ENCODE measurements at places on chromosomes 2 and 18. TPM values are rescaled to one million over a fixed set of nuclear protein-coding genes. Genes with fewer than 3 reads are reported as not detected.

DNA sequence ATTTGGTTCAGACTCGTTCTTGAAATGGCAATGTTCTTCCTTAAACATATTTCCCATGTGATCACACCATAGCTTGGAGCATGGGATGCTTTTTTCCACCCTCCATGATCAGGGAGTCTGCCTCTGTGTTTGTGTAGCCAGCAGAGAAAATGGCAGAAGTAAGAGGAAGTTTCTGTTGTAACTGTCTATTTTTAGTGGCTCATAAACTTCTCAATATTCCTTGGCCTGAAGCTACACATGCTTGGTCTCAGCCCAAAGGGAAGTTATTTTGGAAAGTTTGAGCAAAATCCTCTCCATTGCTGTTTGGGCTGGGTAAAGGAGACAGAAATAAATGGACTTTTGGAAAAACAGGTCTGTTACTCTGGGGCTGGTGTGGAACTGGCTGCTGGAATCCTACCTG, 33.4 kb upstream of the ITGA6 start:
- no peak overlapping the region for H3K27ac ChIP-seq
- DNase-seq, result no peak
- H3K4me3 ChIP-seq, result no peak overlapping the region
- peaks cover 22% of the 10 kb centered on the region for H3K4me1 ChIP-seq
- H3K36me3 ChIP-seq, result no peaks in the 10 kb centered on the region
- no peaks in the 10 kb centered on the region for H3K27me3 ChIP-seq

DNA sequence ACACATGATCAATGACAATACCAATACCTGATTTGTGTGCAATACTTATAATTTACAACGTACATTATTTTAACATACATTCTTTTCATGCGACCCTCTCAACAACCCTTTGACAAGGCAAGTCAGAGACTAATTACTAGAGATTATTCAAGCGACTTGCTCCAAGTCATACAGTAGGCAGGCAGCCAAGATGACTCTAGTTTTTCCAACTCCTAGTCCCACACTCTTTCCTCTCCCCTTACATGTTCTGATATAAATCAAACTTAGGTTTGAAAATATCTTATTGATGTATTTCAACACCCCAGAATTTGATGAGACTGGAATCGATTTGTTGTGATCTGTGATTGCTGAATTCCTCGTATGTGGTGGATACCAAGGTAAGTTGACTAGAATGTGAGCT, 8.0 kb upstream of the CYP27C1 start:
- H3K27ac ChIP-seq, result no peak overlapping the region
- no peak for DNase-seq
- peaks cover 12% of the 10 kb centered on the region for H3K4me1 ChIP-seq
- H3K36me3 ChIP-seq, result no peaks in the 10 kb centered on the region
- H3K4me3 ChIP-seq, result no peak overlapping the region

DNA sequence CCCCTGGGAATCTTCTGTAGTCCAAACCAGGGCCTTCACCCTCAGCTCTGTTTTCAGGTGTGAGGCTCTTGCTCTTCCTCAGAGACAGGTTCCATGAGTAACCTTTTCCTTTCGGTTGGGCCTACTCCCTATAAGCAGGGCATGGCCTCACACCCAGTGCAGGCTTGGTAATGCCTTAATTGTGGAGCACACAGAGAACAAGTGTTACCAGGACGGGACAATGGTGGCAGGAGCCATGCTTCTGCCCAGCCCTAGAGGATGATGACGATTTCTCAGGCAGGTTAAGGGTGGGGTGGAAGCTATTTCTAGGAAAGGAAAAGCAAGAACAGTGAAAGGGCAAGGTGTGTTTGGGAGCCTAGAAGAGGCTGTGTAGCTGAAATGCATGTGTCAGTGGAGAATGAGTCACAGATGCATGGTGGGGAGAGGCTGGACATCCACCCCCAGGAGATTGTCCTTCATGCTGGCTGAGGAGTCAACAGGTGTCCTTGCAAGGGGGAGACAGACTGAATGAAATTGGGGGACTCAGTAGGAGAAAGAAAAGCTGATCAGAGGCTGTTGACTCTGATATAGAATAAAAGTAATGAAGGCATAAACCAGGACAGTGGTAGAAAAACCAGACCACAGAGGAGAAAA, 22.0 kb upstream of the SERPINB12 start:
- no peak for DNase-seq
- no peaks in the 10 kb centered on the region for H3K36me3 ChIP-seq
- no peaks in the 10 kb centered on the region for H3K4me1 ChIP-seq
- no peak overlapping the region for H3K27ac ChIP-seq

GRCh38 chr2:236311286-236311685, 47.1 kb upstream of the ASB18 start:
- no peak for DNase-seq
- no peak overlapping the region for H3K4me3 ChIP-seq
- no peaks in the 10 kb centered on the region for H3K4me1 ChIP-seq
- H3K27me3 ChIP-seq, result no peaks in the 10 kb centered on the region
- H3K36me3 ChIP-seq, result no peaks in the 10 kb centered on the region
- no peak overlapping the region for H3K27ac ChIP-seq

DNA sequence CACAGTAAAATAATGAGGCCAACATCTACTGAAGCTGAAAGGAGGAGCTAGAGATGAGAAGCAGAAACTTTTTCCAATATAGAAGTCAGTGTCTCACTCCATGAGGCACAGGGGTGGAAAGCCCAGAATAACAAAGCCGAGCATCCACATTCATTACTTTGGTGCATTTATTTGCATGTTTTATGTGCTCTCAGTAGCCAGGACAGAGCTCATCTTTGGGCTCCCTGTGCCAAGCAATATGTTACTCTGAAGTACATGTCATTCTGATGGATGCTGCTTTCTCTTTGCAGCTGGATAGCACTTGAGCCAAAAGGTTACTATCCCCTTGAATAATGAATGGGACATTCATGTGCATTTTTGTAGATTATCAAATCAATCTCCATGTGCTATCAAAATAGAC, 338.6 kb upstream of the SOX11 start:
- no peaks in the 10 kb centered on the region for H3K4me1 ChIP-seq
- no peak overlapping the region for H3K4me3 ChIP-seq
- no peaks in the 10 kb centered on the region for H3K36me3 ChIP-seq
- no peaks in the 10 kb centered on the region for H3K27me3 ChIP-seq
- H3K27ac ChIP-seq, result no peak overlapping the region
- DNase-seq, result no peak

DNA sequence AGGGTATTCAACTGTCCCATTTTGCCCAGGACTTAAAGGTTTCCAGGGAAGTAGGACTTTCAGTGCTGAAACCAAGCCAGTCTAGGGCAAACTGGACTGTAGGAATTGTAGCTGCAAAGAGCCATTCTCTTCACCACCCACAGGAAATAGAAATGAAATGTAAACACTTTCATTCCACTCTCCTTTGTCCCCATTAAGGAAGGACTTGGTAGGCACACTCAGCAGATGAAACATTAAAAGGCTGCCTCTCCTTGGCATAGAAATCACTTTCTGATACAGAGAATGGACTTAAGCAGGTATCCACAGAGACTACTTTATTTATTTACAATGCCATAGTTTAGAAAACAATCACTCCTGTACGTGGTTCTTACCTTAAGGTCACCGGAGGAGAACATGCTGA, 102.9 kb upstream of the CCDC195 start:
- H3K4me1 ChIP-seq, result peaks cover 17% of the 10 kb centered on the region
- no peaks in the 10 kb centered on the region for H3K27me3 ChIP-seq
- no peak overlapping the region for H3K4me3 ChIP-seq
- H3K36me3 ChIP-seq, result no peaks in the 10 kb centered on the region

DNA sequence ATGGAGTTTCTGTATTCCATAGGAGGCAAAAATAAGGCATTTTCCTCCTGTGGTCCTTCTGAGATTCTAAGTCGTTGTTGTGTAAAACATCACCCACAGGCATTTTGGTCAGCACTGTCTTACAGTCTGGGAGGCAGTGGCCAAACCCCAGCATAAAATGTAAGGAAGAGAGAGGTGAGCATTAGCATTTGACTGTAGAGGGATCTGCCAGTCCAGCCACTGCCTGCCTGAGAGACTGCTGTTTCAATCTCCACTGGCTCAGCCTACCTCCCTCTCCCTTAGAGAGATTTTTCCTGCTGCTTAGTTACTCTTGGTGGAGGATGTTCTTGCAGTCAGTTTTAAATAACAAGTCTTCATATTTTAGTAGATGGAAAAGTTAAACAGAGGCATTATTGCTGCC, 77.0 kb downstream of the ARHGEF33 start:
- DNase-seq, result no peak
- no peak overlapping the region for H3K27ac ChIP-seq
- no peaks in the 10 kb centered on the region for H3K4me1 ChIP-seq
- H3K36me3 ChIP-seq, result no peaks in the 10 kb centered on the region
- no peak overlapping the region for H3K4me3 ChIP-seq

DNA sequence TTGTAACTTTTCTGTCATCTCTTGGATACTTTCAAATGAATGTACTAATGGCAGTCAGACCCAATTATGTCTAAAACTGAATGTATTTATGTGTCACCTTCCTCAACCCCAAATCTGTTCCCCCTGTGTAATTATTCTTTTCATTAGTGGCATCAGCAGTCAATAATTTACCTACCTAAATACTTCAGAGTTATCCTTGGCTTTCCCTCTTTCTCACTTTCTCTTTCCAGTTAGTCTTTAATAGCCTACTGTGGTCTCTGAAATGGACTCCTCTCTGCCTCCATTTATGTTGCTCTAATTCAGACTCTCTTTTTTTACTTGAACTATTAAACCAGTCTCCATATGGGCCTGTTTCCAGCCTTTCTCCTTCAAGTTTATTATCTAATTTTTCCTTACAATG, 21.0 kb downstream of the C18orf63 start:
- DNase-seq, result no peak
- no peak overlapping the region for H3K27ac ChIP-seq
- no peak overlapping the region for H3K4me3 ChIP-seq
- no peaks in the 10 kb centered on the region for H3K36me3 ChIP-seq

GRCh38 chr18:43175257-43175656, 59.8 kb upstream of the RIT2 start:
- no peak overlapping the region for H3K27ac ChIP-seq
- no peaks in the 10 kb centered on the region for H3K36me3 ChIP-seq
- H3K4me1 ChIP-seq, result no peaks in the 10 kb centered on the region
- no peaks in the 10 kb centered on the region for H3K27me3 ChIP-seq
- DNase-seq, result no peak
- H3K4me3 ChIP-seq, result no peak overlapping the region

GRCh38 chr2:135555311-135555710, 24.0 kb downstream of the R3HDM1 start:
- H3K4me1 ChIP-seq, result no peaks in the 10 kb centered on the region
- DNase-seq, result no peak
- no peak overlapping the region for H3K4me3 ChIP-seq
- no peaks in the 10 kb centered on the region for H3K27me3 ChIP-seq

GRCh38 chr2:168137510-168138180, 109.8 kb downstream of the STK39 start:
- H3K4me3 ChIP-seq, result no peak overlapping the region
- H3K27ac ChIP-seq, result no peak overlapping the region
- no peaks in the 10 kb centered on the region for H3K36me3 ChIP-seq

DNA sequence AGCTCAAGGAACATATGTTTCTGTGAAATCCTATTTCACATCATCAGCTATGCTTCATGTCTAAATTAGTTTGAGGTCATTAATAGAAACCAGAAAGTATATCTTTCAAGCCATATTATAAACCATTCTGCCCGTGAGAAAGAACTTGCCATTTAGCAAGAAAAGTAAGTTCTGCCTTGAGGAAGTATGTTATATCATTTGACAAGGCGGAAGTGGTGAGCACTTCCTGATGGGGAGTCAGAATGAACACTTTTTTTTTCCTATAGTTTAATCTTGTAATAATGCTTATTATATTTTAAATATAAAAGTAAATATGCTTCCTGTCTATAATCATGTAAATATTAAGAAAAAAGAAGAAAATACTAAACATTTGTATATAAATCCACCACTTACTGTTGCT, 39.3 kb upstream of the NRXN1 start:
- no peaks in the 10 kb centered on the region for H3K36me3 ChIP-seq
- H3K4me3 ChIP-seq, result no peak overlapping the region
- no peak overlapping the region for H3K27ac ChIP-seq
- no peaks in the 10 kb centered on the region for H3K27me3 ChIP-seq

GRCh38 chr2:3423492-3424170, 44.1 kb downstream of the TRAPPC12 start:
- no peak overlapping the region for H3K27ac ChIP-seq
- peak; percentile 75 for DNase-seq
- H3K4me1 ChIP-seq, result peaks cover 17% of the 10 kb centered on the region
- H3K4me3 ChIP-seq, result no peak overlapping the region
- H3K36me3 ChIP-seq, result peaks cover 21% of the 10 kb centered on the region
- H3K27me3 ChIP-seq, result no peaks in the 10 kb centered on the region

DNA sequence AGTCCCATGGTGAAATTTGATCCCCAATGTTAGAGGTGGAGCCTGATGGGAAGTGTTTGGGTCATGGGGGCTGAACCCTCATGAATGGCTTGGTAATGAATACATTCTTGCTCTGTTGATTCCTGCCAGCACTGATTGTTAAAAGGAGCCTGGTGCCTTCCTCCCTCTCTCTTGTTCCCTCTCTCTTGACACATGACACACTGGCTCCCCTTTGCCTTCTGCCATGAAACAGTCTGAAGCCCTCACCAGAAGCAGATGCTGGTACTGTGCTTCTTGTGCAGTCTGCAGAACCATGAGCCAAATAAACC, 30.6 kb upstream of the EPC2 start:
- H3K4me3 ChIP-seq, result no peak overlapping the region
- H3K27me3 ChIP-seq, result no peaks in the 10 kb centered on the region
- peak; percentile 35 for DNase-seq
- peak overlapping the region; percentile 79 for H3K27ac ChIP-seq

DNA sequence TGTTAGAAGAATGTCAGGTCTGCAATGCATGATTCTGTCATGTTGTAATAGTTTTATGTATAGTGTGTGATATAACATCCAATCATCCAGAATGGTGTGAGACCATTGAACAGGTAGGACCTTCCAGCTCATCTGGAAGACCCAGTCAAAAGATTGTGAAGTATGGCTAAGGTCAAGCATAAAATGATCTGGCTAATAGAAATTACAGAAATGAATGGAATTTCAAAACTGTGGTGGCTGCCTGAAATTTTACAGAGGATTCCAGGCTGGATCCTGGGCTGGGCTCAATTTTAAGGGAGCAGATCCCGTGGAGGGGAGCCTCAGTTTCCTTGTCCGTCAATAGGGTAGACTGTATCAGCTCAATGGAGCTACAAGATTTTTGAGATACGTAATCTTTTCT, 39.1 kb downstream of the ACKR3 start:
- DNase-seq, result no peak
- peaks cover 41% of the 10 kb centered on the region for H3K4me1 ChIP-seq
- no peaks in the 10 kb centered on the region for H3K27me3 ChIP-seq
- H3K4me3 ChIP-seq, result no peak overlapping the region

DNA sequence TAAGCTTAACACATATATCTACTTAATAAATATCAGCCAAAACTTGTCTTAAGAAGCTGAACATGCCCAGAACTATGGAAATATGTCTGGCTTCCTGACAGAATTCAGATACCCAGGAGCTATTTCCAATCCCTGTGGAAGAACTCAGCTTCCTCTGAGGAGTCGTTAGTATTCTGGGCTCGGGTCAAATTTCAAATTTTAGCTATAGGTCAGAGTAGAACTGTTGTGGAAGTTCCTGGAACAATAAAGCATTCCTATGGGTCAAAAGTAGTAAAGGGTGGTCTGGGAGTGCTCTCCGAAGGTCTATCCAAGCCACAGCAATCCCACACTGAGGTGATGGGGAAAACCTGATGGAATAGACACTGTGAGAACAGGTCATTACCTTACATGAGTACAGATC, 342.7 kb upstream of the CHST9 start:
- no peak for DNase-seq
- H3K4me1 ChIP-seq, result no peaks in the 10 kb centered on the region
- no peaks in the 10 kb centered on the region for H3K27me3 ChIP-seq
- H3K36me3 ChIP-seq, result no peaks in the 10 kb centered on the region
- no peak overlapping the region for H3K4me3 ChIP-seq
- H3K27ac ChIP-seq, result no peak overlapping the region

KCNG2 gene
- not detected for total RNA-seq

ASXL3 gene
- not detected for total RNA-seq

COL4A4 gene
- not detected for total RNA-seq

SEMA4C gene
- 41.3 TPM for total RNA-seq

PDE1A gene
- total RNA-seq, result 1.6 TPM

MAL gene
- not detected for total RNA-seq

SP140 gene
- 0.12 TPM for total RNA-seq

All from SJCRH30 (cell line).